ENCODE measurements at places on chromosomes 3 and 15.

DNA sequence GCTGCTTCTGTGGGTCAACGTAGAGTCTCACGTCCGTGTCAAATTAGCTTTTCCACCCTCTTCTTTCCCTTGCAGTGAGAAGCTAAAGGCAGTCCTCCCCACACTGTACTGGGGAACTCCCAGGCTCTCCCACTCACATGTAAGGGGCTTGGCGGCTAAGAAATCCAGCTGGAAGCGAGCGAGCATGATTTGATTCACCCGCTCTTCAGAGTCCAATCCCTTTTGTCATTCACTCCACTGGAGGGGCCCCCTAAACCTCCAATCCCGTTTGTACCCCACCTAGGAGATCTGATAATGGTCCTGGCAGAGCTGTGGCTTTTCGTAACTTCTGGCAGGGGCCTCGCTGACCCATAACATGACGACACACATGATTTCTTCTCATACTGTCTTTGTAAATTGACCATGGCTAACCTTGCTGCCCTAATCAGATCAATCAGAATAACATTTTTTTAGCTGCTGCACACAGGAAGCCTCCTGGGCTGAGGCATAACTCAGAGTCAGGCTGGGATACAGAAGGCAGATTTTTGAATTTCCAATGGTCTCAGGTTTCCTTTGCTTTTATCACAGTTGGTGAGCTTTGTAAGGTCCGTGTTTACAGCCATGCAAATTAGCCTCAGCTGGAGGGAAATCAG, 235.2 kb downstream of the GREM1 start:
- no peak for DNase-seq

- DNase-seq: no peak
Measured at GRCh38 chr15:90178468-90179435, 22.4 kb upstream of the SEMA4B start.

GRCh38 chr3:122094125-122094524, 39.0 kb downstream of the CD86 start:
- DNase-seq: no peak

DNA sequence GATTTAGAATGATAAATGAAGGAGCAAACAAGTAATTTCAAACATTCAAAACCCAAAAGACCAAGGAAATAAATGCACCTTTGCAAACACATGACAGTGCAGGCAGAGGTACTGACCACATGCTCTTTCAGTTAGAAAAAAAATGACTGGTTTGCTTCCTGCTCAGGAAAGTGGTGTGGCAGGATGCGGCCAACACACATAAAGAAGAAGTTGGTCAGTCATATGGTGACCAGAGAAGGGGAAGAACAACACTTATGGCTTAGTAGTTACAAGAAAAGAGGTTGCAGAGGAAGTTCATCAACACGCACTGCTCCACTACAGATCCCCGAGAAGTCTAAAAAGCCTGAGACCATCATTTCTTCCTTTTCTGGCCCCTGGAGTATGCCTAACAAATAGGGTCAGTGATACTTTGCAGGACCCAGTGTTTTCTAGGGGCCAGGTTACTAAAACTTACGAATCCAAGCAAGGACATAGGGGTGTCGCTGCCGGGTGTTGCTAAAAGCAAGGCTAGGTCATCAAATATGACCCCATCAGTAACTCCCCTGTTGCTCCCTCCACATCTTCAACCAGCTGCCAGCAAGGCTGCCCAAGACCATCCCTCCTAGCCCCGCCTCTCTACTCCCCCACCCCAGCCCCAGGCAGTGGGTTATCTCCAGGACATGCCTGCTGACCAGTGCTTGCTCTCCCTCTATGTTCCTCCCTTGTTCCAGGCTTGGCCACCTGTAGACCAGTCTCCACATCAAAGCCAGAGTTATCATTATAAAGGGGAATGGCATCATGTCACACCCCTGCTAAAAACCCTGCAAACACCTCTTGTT, 11.2 kb downstream of the ATP8B4 start:
- DNase-seq: no peak

DNA sequence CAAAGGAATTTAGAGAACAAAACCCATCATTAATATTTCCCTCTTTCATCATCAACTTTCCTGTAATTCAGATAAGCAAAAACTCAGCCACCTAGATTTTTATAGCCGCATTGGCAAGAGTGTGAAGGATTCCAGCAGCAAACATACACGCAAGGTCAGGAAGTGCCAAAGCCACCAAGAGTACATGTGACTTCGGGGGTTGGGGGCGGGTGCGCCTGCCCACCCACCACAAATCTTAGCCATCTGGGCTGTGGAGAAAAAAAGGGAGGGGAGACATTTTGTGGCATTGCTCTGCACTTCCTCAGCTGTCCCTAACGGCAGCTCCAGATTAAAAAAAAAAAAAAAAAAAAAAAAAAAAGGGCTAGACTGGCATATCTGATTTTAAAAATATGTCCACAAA, 148.4 kb downstream of the TNIK start:
- DNase-seq: no peak

DNA sequence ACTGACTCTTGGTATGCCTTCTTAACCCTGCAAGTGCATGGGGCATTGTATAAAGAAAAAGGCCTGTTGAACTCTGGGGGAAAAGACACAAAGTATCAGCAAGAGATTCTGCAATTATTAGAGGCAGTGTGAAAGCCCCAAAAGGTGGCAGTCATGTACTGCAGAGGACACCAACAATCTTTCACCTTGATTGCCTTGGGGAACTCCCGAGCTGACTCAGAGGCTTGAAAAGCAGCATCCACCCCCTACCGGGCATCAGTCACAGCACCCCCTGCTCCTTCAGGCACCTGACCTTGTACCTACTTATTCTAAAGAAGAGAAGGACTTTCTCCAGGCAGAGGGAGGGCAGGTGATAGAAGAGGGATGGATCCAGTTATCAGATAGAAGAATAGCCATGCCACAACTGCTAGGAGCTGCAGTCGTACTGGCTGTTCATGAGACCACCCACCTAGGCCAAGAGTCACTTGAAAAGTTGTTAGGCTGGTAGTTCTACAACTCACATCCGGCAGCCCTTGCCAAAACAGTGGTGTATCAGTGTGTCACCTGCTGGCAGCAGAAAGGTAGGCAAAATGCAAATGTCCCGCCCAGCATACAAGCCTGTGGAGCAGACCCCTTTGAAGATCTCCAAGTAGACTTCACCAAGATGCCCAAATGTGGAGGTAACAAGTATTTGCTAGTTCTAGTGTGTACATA, 241.6 kb upstream of the CNTN6 start:
- no peak for DNase-seq

DNA sequence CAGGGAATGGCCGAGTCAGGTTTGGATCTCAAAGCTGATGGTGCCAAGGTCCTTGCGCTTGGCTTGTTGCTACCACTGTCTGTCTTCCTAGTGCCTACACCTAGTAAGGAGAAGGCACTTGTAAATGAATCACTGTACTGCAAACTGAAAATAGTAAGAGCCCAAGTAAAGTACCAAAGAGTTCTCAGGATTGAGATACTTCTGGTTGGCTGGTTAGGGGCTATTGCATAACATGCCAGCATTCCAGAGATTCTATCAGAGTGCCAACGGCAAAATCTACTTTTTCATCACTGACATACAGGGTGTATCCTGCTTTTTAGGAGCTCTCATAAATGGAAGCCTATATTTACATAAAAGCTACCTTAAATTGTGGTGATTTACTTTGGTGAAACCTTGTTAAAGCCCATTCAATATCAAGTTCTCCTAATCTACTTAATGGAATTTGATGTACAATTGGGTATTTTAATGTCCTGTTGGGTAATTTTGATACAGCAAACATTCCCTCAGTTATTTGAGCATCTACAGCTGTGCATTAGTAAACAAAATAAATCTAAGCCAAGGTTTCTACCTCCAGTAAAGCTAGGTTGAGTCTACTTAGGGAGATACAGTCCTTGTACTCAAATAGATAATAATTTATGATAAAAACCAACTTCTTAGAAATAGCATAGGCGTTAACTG, 30.7 kb upstream of the CHD2 start:
- no peak for DNase-seq

- no peak for DNase-seq
Measured at GRCh38 chr3:106619-107018, 89.9 kb upstream of the CHL1 start.

- DNase-seq: no peak
Measured at GRCh38 chr3:16864610-16865313, 20.0 kb upstream of the PLCL2 start.

GRCh38 chr15:67999320-68000100, 54.6 kb upstream of the PIAS1 start:
- DNase-seq: no peak

DNA sequence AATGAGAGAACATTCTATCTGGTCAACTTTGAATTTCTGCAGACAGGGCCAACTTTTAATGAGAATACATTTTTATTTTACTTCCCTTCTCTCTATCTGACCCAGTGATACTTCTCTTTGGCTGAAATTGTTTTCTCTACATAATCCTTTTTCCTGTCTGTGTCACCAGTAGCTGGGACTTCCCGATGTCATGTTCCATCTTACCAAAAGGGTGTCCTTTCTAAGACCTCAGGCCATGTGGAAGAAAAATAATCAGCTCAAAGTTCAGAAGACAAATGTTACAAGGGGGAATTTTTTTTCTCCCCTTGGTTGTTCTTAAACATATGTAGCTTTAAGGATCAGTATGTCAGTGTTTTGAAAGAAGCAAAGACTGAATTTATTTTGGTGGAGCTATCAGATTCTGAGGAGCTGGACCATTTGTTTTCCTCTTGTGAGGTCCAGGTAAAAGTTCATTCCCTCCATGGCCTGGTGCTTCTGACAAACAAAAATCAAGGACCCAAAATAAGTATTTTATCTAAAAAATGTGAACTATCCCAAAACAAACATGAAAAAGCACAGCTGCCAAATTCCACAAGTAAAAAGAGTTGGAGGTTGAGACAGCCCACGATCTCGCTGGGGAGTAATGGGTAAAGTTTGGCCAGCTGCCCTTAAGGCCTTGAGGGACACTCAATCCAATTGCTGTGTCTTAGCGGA, 859.4 kb upstream of the NR2F2 start:
- no peak for DNase-seq

DNA sequence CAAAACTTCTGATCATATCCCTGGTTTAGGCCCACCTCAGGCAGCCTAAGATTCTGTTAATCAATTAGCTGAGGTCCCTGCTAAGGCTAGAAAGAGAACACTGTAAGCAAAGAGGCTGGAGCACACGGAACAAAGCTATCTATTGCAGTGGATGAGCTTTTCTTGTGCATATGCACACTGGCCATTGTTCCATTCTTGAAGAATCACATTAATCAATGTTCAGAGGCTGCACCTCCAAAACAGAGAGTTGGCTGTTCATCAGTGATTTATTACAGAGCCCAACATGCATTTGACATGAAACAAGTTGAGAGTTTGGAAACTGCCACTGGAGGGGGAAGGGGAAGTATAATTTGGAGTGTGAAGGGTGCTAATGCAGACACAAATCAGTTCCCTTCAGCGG, 873.0 kb downstream of the ROBO1 start:
- no peak for DNase-seq

DNA sequence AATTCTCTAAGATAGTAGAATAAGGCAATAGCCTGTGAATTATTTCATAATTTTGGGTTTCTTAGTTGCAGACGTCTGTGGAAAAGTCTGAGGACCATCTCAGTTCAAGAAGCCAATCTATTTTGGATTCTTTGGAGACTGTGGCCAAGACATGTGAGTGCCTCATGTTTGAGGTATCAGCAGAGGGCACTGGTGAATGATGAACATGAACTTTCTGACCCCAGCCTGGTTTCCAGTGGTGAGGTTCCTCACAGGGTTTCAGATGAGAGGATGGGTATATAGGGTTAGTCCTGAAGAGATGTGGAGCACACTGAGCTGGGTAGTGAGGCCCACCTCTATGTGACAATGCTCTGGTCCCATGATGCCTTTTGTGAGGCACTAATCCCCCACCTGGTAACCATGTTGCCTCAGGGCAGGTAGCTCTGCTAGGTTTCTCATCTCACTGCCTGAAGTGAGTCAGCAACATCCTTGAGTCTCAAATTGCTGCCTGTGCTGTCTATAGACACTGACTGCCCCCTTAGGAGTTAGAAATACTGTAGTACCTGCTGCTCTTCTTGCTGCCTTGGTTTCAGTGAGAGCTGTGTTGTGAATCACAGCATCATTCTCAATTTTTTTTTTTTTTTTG, 32.3 kb downstream of the C3orf62 start:
- peak; percentile 85 for DNase-seq

GRCh38 chr3:136042608-136043221, 77.2 kb downstream of the PPP2R3A start:
- DNase-seq: peak; percentile 7

GRCh38 chr3:10248984-10249748, 907 bp downstream of the TATDN2 start:
- peak; percentile 60 for DNase-seq

- DNase-seq: peak; percentile 50
Measured at GRCh38 chr15:61118885-61119284, 110.2 kb downstream of the RORA start.

DNA sequence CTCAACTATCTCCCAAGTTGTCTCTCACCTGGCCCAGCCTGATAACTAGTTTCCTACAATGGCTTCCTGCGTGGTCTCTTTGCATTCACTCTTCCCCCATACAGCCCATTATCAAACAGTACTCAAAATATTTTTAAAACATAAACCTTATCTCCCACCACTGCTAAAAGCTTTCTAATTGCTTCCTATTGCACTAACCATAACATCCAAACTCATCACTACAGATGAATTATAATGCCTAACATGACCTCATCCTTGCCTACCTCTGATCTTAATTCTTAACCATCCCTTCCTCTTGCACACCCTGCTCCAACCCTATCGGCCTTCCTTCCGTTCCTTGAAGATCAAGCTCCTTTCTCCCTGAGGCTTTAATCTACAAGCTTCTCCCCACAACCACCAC, 17.0 kb downstream of the ACAP2 start:
- DNase-seq: no peak

DNA sequence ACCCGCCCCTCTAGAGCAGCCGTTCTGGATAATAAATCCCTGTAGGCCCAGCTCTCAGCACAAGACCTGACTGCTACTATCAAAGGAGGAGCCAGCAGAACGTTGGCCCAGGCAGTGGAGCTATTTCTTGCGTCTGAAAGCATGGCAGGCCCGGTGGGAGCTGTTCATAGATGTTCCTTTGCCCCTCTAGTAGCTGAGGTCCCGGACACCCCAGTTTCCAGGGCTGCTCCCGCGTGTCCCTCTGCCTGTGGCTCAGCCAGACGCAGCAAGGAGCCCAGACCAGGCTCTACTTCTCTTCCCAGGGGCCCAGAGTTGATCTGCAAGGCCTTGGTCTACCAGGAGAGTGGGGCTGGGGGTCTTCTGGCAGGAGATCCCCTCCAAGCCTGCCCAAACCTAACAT, 76.1 kb downstream of the FAM174B start:
- DNase-seq: no peak

GRCh38 chr15:23440596-23440995, 6.4 kb downstream of the GOLGA6L2 start:
- DNase-seq: no peak

DNA sequence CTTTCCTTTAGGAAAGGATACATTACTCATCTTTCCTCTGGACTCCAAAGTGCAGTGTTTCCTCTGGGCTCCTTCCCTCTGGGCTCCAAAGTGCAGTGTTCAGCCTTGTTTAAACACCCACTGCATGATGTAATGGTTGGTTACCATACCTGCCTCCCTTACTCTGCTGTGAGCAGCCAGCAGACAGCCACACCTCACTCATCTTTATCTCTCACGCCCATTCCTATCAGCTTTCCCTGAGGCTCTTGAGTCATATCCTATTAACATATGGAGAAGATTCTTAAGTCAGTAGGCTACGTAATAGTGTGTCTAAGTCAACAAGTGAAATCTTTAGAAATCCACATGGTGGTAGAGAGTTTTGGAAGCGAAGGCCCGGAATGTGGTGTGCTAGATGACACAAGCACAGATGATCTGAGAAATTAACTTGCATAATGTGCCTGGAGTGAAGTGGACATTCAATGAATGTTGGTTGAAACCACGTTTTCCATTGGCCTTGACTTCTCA, 97.2 kb upstream of the CTNNB1 start:
- DNase-seq: peak; percentile 52

Measured in ELF-1 (cell line).